Kidney tubule cell (primary cell): ENCODE measurements at places on chromosomes 6 and 20.
A peak's percentile ranks its signal among the peaks of the same experiment; 100 is the strongest.

DNA sequence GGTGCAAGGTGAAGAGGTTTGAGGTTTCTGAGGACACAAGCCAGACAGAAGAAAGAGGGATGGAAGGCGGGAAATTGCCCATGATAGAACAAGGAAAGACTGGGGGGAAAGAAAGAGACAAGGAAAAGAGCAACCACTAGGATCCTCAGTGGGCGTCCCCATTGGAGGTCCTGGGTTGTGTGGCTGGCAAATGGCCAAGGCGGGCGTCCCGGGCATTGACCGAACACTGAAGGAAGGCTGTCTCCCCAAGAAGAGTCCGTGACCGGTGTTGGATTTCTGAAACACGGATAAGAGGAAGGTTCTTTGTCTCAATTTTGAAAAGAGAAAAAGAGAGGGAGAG, 746.6 kb upstream of the ADGRB3 start:
- DNase-seq, result no peak

DNA sequence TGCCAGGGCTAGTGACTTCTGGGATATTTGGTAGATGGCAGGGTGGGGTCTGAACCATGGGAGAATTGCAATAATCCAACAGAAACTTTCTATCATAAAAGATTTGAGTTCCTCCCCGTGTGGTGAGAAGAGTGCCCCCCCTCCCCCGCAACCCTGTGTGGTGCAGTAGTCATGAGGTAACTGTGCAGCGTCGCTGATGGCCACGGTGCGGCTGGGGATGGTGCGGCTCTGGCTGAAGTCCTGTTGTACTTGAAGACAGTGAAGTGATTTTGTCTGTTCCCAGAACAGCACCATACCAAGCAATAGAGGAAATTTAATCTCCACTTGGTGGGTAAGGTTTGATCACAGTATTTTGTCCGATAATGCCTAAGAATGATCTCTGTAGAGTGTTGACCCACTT, 654.8 kb upstream of the POU3F2 start:
- DNase-seq, result no peak

DNA sequence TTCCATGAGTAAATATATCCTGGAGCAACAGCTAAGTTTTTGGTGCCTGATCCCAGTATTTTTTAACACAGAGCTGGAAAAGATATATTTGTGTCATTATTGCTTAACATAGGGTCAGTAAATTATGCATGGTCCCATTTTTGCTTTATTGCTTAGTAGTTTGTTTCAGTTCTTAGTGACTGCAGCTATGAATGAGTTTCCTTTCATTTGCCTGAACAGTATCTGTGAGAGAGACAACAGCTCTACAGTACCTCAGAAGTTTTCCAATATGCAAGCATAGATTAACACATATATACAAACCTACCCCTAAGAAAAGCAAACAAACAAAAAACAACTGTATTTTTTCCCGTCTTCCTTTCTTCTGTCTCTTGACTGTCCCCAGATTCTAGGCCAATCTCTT, 160.3 kb downstream of the MEI4 start:
- no peak for DNase-seq

DNA sequence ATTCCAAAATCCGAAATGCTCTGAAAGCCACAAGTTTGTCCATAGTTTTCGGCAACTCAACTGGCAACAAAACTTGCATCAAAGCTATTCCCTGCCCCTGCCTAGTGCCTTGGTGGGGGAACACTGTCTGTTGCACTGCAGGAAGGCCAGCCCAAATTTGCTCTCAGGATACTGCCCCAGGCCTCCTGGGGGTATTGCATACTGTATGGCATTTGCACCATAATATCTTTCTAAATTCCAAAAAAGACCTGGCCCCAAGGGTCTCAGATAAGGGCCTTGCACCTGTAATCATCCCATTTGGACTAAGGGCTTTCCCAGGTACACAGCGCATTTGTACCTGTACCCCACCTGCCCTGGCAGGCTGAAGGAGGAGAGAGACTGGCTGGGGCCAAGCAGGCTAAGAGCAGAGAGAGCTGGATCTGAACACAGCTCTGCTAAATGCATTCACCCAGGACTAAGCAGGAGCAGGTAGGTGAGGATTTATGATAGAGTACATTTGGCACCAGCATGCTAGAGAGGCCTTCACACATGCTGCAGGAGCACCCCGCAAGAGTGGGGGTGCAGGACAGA, 4.0 kb upstream of the GRM4 start:
- DNase-seq, result no peak

GRCh38 chr20:64076061-64076997, 3.0 kb downstream of the RGS19 start:
- no peak for DNase-seq

- DNase-seq, result no peak
These were observed 92.3 kb downstream of the SEL1L2 start for GRCh38 chr20:13898012-13898612.

DNA sequence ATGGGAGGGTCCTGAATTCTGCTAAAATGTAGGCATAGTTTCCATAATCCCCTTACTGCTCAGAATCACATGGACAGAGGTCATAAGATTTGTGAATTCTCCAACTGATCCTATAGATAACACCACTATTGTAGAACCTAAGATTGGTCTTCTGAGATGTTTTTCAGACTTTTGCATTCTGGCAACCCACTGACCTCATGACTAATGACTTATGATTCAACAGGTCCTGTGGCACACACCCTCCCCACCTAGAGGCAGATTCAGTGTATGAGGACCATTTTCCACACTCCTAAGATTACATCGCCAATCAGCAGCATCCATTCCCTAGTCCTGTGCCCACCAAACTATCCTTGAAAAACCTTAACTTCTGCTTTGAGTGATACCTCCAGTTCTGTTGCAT, 207.2 kb downstream of the BTBD9 start:
- DNase-seq, result peak; percentile 39

GRCh38 chr20:10824750-10825500, 151.1 kb upstream of the JAG1 start:
- no peak for DNase-seq

DNA sequence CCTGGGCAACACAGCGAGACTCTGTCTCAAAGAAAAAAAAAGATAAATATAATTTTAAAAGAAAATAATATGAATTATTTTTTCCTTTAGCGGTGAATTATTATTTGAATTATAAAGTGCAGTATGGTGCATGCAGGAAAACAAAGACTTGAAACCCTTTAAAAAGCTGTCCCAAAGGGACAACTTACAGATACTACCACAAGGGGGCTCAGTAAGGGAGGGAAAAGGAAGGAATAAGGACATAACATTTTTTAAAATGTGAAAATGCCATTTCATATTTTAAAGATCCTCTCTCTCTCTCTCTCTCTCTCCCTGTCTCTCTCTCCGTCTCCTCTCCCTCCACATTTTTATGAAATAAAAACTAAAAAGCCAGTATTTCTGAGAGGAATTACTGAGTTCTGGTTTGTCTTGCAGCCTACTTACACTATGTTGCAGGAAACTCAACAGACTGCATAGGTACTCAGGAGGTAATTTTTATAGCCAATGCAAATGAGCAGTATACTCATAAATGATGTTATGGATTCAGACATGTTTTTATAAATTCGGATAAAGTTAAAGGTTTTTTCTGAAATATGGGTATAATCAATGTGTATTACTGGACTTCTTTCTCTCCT, 455.0 kb upstream of the GJE1 start:
- DNase-seq, result peak; percentile 30

GRCh38 chr6:125818772-125819260, 28.1 kb downstream of the NCOA7 start:
- DNase-seq, result no peak

- DNase-seq, result peak; percentile 95
These were observed 11.4 kb downstream of the MRPL14 start for GRCh38 chr6:44115866-44116265.
